SJCRH30 (cell line): ENCODE measurements at places on chromosomes 11 and 22. TPM values are rescaled to one million over a fixed set of nuclear protein-coding genes. Genes with fewer than 3 reads are reported as not detected.
A peak's percentile ranks its signal among the peaks of the same experiment; 100 is the strongest.

GRCh38 chr22:30212363-30212995 is 34.1 kb downstream of the LIF start:
- no peak for DNase-seq

- DNase-seq = no peak
These were observed 4.9 kb downstream of the TBRG1 start for GRCh38 chr11:124627546-124627945.

- peak; percentile 45 for DNase-seq
These were observed 58.7 kb upstream of the PRODH start for GRCh38 chr22:18994701-18995326.

DNA sequence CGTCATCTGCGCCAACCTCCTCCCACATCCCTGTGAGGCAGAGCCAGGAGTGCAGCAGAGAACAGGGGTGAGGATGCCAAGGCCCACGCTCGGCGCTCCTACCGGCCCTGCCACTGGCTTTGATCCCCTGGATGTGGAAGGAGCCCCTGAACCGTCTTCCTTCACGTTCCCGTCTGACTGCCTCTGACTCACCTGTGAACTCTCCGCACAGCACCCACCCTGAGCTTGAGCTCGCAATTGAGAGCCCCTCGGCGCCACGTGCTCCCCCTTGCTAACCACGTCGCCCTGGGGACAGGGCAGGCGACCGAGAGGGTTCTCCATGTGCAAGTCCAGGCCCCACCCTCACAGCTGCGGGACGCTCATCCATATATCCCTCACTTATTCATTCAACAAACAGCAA is 645.3 kb downstream of the BRD1 start:
- DNase-seq = no peak

GRCh38 chr22:39431821-39432251 is 25.0 kb upstream of the MGAT3 start:
- no peak for DNase-seq

DNA sequence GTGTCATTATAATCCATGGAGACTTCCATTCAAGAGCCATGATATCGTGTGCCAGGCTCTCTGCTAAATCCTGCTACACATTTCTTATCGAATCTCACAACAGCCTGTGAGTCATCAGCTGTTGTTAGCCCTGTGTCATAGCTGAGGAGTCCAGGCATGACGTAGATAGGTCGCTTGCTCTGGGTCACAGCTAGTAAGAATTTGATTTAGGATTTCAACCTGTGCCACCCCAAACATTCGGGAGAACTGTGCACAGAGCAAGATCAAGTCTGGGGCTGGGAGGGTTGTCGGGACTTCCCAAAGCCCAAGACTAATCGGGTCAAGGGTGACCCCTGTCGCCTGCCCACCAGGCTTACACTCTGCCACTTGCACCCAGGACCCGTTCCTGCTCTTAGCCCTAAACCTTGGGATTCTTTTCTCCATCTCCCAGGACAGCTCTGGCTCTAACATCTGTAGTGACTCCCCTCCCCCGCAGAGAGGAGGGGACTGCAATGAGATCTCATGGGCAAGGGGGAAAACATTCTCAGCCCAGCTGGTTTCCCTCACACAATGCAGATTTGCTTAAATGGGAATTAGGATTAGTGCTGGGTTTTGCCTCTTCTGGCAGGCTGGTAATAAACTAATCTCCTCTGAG is 34.3 kb downstream of the TSPAN18 start:
- peak; percentile 59 for DNase-seq

The TRIM48 gene
- total RNA-seq = not detected in 2 replicates

The UPK3A gene
- not detected in 2 replicates for total RNA-seq

The ADM2 gene
- not detected in 2 replicates for total RNA-seq

The PAX6 gene
- 6.6 and 9.3 TPM in 2 replicates for total RNA-seq
